ENCODE measurements at places on chromosomes 16 and 17.

DNA sequence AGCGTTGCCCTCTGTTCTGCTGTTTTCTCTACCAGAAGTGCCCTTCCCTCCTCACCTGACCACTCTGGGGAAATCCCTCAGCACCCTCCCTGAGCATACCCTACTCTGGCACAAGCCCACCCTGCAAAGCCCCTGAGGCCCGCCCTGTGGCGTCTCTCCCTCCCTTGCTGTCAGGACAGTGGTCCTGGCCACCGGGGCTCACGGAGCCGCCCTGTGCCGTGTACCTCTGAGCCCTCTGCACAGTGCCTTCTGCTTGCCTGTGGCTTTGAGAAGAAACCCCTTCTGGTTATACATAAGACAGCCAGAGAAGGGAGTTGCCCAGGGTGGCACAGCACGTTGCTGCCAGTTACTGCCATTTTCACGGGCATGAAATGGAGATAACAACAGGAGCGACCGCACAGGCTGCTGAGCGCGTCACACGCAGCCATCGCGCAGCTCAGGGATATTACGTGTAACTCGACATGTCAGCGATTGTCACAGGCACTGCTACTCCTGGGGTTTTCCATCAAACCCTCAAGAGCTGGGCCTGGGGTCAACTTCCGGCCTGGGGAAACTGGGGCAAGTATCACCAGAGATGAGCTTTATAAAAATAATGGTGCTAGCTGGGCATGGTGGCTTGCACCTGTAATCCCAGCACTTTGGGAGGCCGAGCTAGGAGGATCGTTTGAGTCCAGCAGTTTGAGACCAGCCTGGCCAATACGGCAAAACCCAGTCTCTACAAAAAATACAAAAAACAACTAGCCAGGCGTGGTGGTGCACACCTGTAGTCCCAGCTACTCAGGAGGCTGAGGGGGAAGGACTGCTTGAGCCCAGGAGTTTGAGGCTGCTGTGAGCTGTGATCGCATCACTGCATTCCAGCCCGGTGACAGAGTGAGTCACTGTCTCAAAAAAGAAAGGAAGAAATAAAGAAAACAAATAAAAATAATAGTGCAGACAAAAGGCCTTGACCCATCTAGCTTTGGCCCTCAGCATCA, 14.8 kb downstream of the SCGB1C2 start:
- DNase-seq = peak; percentile 51

- no peak for DNase-seq
Measured at GRCh38 chr16:69532641-69533455, 32.9 kb upstream of the NFAT5 start.

DNA sequence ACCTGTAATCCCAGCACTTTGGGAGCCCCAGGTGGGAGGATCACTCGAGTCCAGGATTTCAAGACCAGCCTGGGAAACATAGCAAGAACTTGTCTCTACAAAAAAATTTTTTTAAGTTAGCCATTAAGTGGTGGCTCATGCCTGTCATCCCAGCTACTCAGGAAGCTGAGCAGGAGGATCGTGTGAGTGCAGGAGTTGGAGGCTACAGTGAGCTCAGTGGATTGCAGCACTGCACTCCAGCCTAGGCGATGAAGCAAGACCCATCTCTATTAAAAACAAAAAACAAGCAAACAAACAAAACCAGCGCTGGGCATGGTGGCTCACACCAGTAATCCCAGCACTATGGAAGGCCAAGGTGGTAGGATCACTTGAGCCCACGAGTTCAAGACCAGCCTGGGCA, 38.0 kb downstream of the HEATR3 start:
- DNase-seq = no peak

DNA sequence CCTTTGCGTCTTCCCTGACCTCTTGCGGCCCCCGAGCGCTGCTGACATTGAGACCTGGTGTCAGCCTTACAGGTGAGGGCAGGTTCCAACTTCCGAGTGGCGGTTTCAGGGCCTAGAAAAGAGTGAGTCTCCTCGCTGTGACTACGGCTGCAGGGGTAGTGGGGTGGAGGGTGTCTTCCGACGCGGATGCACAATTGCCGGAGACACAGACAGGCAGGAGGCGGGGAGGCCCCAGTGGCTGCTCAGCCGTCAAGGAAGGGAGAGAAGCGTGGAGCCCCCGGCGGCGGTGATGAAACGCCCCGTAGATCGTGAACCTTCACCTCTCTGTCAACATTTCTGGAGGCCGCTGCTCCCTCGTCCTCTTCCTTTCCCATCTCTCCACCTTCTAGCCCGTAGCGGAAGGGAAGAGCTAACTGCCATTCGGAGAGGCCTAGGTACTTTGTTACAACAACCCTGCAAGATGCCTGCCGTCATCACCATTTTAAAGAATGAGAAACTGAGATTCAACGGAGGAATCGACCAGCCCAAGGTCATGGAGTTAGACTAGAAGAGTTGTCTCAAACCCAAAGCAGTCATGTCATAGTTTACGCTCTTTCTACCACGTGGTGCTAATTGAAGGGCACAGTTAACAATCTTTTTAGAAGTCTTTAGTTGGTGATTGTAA, 485 bp downstream of the DNAJA3 start:
- DNase-seq = no peak

- no peak for DNase-seq
Measured at GRCh38 chr17:80428796-80429195, 13.8 kb downstream of the ENDOV start.

GRCh38 chr16:86572606-86573005, 5.7 kb upstream of the FOXL1 start:
- DNase-seq = no peak

GRCh38 chr16:60640038-60640437, 1396.2 kb downstream of the CDH8 start:
- DNase-seq = no peak

GRCh38 chr16:77536809-77537208, 102.0 kb upstream of the ADAMTS18 start:
- no peak for DNase-seq

- no peak for DNase-seq
Measured at GRCh38 chr17:77459018-77459755, 318.4 kb downstream of the SEC14L1 start.

DNA sequence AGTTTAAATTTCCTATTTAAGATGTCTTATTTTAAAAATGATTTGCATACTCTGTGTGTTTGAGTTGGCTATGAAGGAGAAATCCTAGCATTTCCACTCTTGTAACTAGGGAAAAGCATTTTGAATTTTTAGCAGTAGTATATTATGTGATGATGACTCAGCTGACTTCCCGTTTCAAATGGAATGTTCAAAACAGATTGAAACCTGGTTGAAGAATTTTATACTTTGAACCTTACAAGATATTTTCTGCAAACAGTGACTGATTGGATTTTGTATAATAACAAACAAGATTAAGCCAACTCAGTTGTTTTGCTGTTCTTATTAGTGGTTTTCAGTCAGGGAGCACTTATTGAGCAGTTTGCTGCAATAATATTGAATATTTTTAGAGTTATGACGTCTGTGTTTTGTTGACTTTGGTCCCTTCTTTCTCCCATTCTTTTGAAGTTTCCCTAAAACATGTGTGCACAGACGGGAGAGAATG, 8.0 kb downstream of the TNRC6A start:
- DNase-seq = no peak

DNA sequence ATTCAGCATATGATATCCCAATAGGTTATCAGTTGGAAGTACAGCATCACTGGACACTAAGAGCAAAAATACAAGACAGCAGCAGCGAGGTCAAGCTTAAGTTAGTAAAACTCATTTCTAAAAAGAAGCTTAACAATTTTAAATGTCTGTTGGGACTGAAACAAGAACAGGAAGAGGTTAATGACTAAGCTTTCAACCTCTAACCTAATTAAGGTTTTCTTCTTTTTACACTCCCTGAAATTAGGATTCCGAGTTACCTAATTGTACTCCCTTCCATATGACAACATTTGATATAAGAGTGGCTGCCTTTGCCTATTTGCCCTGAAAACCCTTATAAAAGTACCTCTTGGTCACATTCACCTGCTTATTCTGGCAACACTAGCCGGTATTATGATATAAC, 34.3 kb downstream of the CPSF4L start:
- no peak for DNase-seq

DNA sequence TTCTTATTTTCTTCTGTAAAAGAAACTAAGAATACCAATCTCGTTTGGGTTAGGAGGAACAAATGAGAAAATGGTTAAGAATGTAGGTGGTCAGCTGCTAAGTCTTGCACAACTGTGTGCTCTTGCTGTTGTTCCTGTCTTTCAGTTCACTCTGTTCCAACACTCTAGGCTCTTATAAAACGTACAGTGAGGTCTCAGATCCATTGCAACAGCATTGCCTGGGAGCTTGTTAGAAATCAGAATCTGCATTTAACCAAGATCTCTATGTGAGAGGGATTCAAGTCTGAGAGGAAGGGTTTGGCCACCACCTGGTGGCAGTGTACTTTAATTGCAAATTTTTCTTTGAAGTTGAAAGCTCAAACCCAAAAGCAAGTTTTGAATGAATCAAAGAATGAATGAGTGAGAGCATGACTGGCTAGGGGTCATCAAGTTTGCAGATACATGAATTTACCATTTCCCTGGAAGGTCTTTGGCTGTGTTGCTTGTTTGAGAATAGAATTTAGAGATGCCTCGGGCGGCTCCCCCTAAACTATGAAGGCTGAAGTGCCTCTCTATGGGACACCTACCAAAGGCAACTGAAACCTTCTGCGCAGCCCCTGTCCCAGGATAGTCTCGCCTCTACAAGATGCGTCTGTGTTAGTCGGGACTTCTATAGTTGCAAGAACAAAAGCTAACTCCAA, 2.5 kb downstream of the ALOX15B start:
- DNase-seq = no peak

DNA sequence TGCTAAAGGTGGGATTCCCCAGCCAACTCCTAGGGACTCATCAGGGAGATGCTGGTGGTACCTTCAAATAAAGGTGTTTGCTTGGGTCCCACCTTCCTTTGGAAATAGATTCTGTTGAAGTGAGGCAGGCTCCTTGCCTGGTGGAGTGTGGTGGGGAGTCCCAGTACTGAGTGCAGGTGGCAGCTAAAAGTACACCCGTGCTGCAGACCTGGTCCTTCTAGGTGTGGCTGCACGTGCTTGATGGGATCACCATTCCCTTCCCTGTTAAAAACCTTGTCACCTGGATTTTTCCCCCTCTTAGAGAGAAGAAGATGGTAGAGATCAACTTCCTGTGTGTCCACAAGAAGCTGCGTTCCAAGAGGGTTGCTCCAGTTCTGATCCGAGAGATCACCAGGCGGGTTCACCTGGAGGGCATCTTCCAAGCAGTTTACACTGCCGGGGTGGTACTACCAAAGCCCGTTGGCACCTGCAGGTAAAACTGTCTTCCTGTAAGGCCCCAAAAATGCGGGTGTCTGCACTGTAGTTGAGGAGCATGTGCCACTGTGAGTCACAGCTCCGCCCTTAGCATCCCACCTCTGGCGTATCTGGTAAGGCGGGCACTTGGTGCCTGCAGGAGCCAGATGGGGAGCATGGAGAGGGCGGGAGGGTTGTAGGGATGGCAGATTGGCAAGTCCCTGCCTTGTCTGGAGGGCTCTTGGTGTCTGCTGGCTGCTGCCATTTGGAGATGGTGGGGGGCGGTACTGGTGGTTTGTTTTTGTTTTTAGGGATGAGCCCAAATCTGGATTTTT, 34.0 kb downstream of the PLCD3 start:
- DNase-seq = no peak

DNA sequence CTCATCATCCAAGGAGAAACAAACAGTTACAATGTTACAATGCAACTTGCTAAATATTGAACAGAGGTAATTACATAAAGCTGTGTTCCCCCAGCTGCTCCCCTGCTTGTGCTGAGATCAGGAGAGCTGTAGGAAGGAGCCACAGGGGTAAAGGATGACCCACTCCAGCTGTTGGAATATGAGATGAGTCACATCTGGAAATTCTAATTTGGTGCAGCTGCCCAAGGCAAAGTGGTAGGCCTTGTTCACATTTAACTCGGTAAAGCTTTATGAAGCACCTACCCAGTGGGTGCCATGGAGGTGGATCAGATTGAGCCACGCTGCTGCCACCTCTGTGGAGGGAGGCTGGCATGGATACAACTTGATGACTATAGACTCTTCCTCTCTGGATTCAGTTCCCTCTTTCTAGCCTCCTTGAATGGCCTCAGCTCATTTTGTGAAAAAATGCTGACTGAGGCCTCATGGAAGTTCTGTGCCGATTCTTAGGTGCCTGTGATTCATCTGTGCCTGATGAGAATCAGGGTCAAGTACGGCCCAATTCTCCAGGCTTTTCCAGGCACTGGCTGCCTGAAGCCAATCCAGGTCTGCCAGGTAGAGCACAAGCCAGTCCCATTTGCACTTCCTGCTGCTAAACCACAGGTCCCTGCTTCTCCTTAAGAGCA, 7.4 kb downstream of the ZNF689 start:
- no peak for DNase-seq

- no peak for DNase-seq
Measured at GRCh38 chr16:17475104-17475503, 4.3 kb upstream of the XYLT1 start.

- DNase-seq = no peak
Measured at GRCh38 chr17:44247876-44248736, 19.8 kb downstream of the SLC4A1 start.
